ENCODE measurements at places on chromosomes 13 and 19.
A peak's percentile ranks its signal among the peaks of the same experiment; 100 is the strongest.

DNA sequence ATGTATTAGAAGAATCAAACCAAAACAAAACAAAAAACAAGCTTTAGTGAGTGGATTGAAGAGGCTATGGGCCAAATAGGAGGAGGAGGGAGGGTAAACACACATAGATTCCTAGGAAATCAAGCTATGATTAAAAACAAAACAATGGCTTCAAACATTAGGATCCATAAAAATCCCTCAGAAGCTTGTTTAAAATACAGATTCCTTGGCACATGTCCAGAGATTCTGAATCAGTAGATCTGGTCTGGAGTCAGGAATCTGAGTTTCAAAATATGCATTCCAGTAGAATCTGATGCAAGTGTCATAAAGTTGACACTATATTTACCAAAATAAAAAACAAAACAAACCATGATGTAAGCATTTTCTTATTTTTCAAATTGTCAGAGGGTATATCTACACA, 692.8 kb upstream of the SGCG start:
- no peak for DNase-seq

GRCh38 chr13:71799324-71799723, 67.7 kb downstream of the DACH1 start:
- DNase-seq: no peak

DNA sequence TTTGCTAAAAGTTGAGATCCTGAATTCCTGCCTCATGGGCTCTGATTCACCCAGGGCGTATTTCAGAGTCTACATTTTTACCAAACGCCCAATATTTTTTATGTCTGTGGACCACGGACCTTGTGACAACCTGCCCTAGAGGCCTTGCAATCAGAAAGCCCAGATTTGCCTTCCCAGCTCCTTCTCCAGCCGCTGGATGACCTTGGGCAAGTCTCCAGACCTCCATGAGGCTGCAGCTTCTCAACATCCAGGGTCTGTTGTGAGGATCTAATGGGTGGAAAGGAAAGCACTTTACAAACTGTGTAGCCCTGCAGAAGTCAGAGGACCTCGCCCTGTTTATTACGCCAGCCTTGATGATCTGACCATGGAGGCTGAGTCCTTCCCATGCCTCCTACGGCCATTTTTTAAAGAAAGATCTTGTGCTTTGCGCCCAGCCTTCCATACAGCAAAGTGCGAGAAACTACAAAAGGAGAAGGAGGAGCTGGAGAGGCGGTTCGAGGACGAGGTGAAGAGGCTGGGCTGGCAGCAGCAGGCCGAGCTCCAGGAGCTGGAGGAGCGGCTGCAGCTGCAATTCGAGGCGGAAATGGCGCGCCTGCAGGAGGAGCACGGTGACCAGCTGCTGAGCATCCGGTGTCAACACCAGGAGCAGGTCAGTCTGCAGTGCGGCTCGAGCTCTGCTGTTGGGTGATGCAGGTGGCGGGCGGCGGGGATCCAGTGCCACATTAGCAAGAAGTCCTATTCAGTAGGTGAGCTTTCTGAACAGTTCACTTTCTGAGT, 115.6 kb downstream of the SLC7A1 start:
- no peak for DNase-seq

DNA sequence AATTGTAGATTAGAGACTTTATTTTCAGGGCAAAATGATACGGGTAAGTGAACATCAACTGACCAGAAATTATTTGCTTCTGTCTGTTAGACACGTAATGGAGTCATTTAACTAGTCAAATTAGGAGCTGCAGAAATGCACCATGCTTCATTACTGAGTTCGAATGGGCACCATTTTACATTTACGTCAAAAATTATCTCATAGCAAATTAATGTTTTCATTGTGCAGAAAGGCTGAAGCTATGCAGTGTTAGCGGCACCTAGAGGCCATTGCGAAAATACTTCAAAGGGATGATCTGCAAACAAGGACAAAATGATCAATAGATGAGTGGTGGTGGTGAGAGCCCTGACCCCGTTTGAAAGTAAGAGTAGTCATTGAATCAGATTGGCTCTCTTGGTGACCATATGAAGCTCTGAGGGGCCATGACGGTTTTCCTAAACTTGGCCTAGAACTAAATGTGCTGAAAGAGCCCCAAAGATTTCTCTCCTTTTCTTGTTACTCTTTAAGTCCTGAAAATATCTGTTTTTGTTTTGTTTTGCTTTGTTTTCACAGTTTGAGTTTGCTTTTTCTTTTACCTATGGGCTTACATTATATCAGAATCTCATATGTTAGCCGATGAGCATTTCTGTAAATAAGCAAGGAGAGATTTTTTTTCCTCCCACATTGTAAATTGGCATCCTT, 277.9 kb downstream of the ZNF536 start:
- no peak for DNase-seq

DNA sequence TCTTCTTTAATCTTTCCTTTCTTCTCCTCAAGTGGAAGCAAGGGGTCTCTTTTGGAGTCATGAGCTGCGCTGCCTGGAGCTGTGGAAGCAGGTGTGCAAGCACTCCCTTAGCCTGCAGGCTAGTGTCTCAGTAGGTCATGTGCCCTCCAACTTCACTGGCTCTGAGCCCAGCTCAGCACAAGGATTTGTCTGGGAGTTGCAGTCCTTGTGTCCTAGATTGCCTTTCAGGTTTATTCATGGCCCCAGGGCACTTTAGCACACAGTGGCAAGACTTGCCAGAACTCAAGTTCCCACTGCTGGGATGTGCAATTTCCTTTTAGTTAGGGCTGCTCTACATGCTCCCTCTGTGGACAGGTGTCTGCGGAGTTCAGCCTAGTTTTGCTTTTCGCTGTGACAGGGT, 211.7 kb downstream of the LIG4 start:
- DNase-seq: no peak

- DNase-seq: peak; percentile 89
Measured at GRCh38 chr19:4064496-4065260, 2.0 kb downstream of the ZBTB7A start.

GRCh38 chr19:54482889-54483288, 9.8 kb upstream of the CDC42EP5 start:
- no peak for DNase-seq

GRCh38 chr13:113860051-113860664, 3.7 kb downstream of the GAS6 start:
- no peak for DNase-seq

DNA sequence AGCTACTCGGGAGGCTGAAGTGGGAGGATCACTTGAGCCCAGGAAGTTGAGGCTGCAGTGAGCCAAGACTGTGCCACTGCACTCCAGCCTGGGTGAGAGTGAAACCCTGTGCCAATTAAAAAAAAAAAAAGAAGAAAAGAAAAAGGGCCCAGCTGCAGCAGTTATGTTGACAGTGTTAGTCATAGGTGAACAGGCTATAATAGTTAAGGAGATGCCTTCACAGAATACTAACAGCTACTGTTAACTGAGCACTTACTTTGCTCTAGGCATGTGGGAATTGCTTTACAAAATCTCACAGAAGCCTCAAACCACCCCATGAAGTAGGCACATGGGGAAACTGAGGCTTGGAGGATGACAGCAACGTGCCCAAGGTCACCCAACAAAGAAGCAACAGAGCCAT, 3.9 kb downstream of the FBXO17 start:
- DNase-seq: no peak

GRCh38 chr19:2199215-2199614, 35.5 kb downstream of the DOT1L start:
- DNase-seq: no peak

- no peak for DNase-seq
Measured at GRCh38 chr13:26025196-26025595, 26.6 kb downstream of the SHISA2 start.

GRCh38 chr13:105139380-105140285, 1395.8 kb downstream of the EFNB2 start:
- DNase-seq: no peak

DNA sequence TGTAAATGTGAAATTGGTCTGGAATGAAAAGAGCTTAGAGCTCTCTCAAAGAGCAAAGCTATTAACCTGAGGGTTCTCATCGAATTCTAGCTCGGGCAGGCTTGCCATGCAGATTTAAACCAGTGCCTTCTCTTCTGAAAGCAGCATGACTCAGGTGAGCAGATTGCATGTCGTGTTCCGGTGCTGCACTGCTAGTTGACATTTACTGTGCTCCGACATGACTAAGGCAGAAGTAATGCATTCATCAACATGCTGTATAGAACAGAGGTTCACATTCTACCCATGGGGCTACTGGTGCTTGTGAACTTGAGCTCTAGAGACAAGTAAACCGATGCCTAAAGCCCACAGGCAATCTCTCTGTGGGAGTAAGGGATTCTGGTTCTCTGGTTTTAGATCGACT, 947.7 kb downstream of the EFNB2 start:
- no peak for DNase-seq

All from vagina (tissue), 2 donors.